Memory B cell (primary cell): ENCODE measurements at places on chromosomes 6 and 20.

DNA sequence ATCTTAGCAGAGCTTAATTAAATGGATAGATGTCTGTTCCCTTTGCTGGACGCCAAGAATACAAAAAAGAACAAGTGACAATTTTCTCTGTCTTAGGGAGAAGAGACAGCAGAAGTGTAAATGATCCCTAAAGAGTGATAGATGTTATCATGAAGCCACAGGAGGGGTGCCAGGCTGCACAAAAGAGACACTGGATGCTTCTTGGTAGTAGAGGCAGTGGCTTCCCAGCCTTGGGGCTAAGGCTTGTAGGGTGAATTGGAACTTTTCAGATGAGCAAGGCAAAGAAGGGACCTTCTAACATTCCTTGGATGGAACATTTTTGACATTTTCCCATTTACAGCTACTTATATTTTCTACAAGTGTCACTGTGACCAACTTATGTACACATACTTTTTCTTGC is 58.0 kb downstream of the CCN2 start:
- no peak for DNase-seq

GRCh38 chr6:8182902-8183665 is 80.7 kb upstream of the EEF1E1 start:
- no peak for DNase-seq

DNA sequence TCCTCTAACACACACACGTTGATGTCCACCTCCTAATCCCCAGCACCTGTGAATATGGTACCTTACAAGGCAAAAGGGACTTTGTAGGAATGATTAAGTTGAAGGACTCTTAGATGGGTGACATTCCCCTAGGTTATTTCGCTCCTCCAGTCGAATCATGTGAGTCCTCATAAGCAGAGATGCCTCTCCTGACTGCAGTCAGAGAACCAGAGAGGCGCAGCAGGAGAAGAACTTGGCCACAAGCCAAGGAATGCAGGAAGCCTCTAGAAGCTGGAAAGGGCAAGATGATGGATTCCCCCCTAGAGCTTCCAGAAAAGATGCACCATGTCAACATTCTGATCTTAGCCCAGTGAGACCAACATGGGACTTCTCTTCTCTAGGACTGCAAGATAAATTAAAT is 133.1 kb upstream of the PTPRT start:
- DNase-seq: no peak

GRCh38 chr6:116395647-116396046 is 24.9 kb downstream of the DSE start:
- no peak for DNase-seq

DNA sequence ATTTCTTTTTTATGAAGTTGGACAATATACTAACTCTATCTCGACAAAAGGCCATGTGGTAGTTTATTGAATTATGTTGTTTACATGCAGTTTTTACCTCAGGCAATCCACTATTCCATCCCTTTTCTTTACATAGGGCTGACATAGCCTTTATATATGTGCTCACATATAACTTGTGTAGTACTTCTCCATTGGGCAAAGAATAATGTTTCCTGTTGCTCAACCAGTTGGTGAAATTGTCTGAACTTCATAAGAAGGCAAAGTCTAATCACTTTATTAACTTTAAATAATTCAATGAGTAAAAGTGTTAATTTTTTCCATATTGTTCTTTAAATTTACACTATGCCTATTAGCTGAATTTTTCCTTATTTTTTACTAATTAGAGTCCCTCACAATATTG is 1272.1 kb downstream of the EPHA7 start:
- DNase-seq: no peak

GRCh38 chr6:40419377-40419776 is 167.8 kb downstream of the LRFN2 start:
- DNase-seq: no peak

GRCh38 chr20:46035713-46036112 is 6.7 kb downstream of the SLC12A5 start:
- DNase-seq: no peak

DNA sequence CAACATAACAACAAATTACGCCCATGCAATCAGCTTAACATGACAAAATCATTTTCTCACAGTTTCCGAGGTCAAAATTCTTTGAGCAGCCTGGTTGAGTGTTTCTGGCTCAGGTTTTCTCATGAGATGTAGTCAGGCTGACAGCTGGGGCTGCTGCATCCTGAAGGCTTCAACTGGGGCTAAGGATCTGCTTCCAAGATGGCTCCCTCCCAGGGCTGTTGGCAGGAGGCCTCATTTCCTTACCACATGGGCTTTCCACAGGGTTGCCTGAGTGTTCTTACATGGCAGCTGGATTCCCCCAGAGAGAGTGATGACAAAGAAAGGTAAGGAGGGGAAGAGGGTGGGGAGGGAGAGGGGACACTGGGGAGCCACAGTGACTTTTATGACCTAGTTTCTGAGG is 63.1 kb upstream of the NNAT start:
- DNase-seq: no peak

- no peak for DNase-seq
Measured at GRCh38 chr6:109503327-109504224, 20.6 kb upstream of the ZBTB24 start.

DNA sequence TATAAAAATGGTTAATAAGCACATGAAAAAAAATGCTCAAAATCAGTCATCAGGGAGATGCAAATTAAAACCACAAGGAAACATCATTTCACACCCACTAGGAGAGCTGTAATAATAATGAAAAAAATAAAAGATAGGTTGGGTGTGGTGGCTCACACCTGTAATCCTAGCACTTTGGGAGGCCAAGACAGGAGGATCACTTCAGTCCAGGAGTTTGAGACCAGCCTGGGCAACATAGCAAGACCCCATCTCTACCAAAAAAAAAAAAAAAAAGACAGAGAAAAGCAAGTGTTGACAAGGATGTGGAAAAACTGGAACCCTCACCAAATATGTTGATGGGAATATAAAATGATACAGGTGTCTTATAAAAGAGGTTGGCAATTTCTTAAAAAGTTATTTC is 3.0 kb upstream of the MYLK4 start:
- no peak for DNase-seq

GRCh38 chr20:37142708-37143107 is 36.4 kb upstream of the RPN2 start:
- no peak for DNase-seq

DNA sequence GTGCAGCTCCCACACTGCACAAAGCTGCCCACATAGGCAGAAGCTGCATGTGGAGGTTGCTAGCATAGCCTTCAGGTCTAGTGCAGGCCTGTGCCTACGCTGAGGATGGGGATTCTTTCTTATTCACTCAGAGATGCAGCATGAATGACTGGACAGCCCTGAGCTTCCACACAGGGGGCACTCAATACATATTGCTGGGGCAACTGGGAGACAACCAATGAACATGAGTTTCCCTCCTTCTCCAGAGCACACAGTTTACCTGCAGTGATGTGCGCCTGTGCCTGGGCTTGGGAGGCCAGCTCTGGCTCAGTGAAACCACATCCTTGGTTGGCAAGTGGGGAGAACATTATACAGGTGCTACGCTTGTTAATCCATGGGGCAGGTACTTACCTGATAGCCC is 389.9 kb downstream of the RNGTT start:
- DNase-seq: no peak

- DNase-seq: no peak
Measured at GRCh38 chr6:2900221-2900807, 2.8 kb downstream of the SERPINB9 start.

DNA sequence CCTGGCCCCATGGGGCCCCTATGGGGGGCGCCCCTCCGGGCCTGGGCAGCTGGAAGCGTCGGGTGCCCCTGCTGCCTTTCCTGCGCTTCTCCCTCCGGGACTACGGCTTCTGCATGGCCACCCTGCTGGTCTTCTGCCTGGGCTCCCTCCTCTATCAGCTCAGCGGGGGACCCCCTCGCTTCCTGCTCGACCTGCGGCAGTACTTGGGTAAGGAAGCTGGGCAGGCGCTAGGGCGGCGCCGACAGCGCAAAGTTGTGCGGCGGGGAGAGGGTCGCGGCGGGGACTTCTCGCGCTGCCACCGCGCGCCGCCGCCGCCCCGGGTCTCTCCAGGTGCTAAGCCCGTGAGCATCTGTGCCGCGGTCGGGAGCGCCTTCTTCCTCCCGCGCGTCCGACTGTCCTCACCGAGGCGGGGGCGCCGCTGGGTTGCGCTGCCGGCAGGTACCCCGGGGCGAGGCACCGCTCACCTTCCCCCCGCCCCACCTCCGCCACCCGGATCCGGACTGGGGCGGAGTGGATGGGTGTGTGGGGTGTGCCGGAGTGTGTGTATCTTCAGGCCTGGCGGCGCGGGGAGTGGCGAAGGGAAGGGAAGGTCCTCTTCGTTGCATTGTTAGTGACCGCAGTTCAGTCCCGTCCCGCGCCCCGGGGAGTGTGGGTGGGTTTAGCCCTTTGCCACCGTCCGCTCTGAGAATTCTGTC is 788 bp downstream of the UST start:
- DNase-seq: peak; percentile 77

DNA sequence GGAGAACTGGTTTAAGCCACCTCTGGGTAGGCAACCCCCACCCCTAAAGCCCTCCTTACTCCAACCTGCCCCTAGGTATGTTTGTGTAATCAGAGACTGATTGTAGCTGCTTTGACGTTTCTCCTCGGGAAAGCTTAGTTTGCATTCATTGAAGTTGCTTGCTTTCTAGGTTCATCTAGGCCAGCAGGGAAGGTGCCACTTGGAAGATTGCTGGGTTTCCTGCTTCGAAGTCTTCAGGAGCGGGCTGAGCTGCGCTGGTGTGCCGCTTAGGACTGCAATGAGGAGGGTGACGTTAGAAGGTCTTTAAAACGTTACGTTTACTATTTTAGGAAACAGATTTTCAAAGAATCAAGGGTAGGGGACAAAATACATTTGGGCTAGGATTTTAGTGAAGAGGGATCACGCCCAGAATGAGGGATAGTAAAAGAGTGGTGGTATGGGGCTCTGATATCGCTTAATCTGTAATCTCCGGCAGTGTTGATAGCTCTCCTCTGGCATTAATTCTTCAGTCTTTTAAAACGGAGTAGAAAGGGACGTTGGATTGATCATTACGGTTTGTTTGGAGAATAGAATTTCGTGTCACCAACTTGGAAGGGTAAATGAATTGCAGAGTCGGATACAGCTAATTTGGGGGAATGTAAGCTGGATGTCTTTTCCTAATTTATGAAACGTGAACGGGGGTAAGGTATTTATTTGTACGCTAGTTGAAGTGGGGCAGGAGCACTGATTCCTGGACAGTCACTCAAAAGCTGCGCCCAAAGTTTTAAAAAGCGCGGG is 92.6 kb upstream of the PRDM1 start:
- no peak for DNase-seq

DNA sequence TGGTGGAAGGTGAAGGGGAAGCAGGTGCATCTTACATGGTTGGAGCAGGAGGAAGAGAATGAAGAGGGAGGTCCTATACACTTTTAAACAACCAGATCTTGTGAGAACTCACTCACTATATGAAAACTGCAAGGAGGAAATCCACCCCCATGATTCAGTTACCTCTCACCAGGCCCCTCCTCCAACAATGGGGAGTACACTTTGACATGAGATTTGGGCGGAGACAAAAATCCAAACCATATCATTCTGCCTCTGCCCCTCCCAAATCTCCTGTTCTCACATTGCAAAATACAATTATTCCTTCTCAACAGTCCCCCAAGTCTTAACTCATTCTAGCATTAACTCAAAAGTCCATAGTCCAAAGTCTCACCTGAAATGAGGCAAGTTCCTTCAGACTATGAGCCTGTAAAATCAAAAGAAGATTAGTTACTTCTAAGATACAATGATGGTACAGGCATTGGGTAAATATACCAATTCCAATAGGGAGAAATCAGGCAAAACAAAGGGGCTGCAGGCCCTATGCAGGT is 60.5 kb downstream of the EDN1 start:
- DNase-seq: no peak

DNA sequence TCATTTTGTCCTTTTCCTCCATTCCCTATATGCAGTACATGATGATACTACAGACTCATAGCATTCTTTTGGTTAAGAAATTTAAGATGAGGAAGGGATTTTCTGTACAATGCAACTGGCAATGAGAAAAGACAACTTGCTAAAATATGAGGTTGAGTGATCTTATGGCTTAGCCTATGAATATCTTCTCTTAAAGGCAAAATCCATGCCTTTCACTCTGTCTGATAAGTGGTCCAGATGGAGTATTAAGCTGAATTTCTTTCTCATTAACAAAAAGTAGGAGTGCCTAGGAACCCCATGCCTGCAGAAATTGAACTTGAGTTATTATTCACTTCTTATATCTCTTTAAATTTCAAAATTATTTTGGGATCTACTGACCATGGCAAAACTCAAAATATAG is 135.3 kb downstream of the GRIK2 start:
- no peak for DNase-seq

- DNase-seq: peak; percentile 61
Measured at GRCh38 chr6:26195376-26195923, 108.2 kb downstream of the HFE start.

DNA sequence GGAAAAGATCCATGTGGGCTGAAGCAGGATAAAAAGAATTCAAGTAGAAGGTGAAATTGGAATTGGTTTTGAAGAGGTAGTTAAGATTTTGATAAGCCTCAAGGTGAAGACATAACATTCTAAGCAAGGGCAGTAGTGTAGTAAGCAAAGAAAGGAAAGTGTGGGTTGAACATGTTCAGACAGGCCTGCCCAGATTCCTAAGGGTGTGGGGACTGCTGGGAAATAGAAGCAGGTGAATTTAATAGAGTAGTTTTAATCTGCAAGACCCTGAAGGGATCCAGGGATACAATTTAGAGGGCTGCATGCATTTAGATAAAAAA is 19.1 kb downstream of the TAB2 start:
- DNase-seq: no peak

DNA sequence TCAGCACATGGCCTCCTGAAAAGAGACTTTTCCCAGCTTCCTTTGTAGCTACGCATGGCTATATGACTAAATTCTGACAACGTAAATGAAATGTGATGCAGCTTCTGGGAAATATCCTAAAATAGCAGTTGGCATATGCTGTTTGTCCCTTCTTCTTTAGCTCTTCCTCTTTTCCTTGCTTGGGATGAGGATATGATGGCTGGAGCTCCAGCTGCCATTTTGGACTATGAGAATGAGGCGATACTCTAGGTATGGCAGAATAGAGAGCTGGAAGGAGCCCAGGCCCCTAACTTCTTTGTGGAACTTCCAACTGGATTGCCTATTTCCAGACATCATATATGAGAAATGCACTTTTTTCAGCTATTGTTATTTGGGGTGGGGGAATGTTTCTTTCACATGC is 5.3 kb upstream of the ZFP64 start:
- no peak for DNase-seq

- DNase-seq: no peak
Measured at GRCh38 chr6:72890233-72890632, 268.4 kb downstream of the KCNQ5 start.

- no peak for DNase-seq
Measured at GRCh38 chr20:38225900-38226263, 34.7 kb downstream of the KIAA1755 start.

- no peak for DNase-seq
Measured at GRCh38 chr20:19880256-19881079, 122.4 kb downstream of the RIN2 start.
